ENCODE measurements at places on chromosomes 1 and 21.

GRCh38 chr1:207941665-207942064 is 30.7 kb upstream of the CD34 start:
- no peak for DNase-seq

DNA sequence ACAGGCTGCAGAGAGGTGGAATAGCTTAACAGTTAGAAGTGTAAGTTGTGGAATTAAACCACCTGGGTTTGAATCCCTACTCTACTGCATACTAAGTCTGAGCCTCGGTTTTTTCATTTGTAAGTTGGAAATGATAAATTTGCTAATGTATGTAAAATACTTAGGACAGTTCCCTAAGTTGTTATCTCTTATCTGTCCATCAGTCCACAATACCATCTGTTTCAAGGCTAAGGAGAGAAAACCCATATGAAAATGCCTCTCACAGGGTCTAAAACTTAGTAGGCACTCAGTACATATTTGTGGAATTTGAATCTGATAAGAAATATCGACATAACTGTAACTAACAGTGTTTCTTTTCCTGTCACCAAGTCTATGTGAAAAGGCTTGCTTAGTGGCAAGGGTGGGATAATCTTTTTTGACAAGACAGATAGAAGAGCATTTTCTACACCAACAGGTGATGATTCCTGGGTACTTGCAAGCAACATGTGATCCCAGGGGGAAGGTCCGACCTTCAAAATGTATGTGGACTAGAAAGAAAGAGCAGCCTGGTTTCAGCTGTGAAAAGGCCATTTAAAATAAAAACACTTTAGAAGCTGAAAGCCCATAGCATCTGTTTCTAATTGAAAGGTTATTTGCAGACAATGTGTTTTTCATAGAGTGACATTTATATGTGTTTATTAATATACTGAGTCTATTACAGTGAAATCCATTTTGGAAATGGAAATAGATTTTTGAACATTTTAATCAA is 202.9 kb downstream of the HHAT start:
- no peak for DNase-seq

DNA sequence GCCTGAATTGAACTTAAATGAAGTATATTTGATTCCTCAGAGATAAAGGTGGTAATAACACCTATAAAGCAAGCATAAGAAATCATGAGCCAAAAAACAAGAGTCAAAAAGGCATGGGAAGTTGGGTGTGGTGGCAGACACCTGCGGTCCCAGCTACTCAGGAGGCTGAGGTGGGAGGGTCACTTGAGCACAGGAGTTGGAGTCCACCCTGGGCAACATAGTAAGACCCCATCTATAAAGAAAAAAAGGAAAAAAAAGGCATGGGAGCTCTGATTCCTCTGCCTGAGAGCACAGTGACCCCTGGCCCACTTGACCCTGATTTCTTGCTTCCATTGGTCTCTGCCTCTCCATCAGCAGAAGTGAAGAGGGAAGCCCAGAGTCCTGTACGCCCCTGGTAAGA is 40.3 kb downstream of the MT1HL1 start:
- DNase-seq: no peak

GRCh38 chr1:108785880-108786279 is 39.4 kb downstream of the STXBP3 start:
- no peak for DNase-seq

DNA sequence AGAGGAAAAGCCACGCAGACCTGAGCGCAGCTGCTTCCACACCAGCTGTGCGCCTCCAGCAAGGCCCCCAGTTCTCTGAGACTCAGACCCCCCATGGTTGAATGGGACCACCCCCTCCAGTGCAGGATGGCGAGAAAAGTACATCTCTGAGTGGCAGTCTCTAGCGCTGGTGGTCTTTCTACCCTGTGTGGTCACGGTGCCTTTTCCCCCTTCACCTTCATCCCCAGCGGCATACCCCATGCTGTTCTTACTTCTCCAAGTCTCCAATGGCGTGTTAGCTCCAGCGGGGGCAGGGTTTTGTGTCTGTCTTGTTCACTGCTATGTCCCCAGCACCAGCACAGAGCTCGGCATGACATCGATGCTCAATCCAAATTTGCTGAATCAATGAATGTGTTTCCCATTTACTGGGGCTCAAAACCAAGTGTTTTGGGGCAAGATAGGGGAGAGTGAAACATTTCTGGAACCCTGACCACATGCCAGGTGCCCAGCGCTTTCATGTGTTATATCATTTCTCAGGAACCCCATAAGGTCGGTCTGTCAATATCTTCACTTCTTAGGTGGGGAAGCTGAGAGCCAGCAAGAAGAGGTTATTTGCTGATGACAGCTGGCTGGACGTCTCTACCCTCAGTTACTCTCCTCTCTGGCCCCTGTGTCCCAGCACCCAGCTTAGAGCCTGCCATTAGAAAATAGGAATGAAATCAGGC is 959 bp upstream of the SDC3 start:
- no peak for DNase-seq

DNA sequence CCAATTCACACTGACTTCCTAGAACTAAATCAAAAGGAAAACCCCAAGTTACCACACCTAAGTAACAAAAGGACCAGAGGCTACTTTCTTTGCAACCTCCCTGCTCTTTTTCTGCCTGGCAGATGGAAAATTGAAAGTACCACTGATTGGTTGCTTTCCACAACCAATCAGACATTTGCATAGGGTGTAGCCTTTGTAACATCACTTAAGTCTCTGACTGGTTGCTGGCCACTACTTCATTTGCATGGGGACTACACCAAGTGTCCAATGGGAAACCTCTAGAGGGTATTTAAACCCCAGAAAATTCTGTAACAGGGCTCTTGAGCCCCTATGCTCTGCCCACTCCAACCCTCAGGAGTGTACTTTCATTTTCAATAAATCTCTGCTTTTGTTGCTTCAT is 365.0 kb downstream of the LTN1 start:
- peak; percentile 2 for DNase-seq

GRCh38 chr1:206469933-206470691 is at the start of gene IKBKE:
Gene IKBKE (plus strand): TSS chr1:206470476. CDS start chr1:206473228, 2,752 bp downstream.
- DNase-seq: peak; percentile 84

GRCh38 chr1:175471039-175471800 is 272.2 kb downstream of the TNR start:
- peak; percentile 32 for DNase-seq

DNA sequence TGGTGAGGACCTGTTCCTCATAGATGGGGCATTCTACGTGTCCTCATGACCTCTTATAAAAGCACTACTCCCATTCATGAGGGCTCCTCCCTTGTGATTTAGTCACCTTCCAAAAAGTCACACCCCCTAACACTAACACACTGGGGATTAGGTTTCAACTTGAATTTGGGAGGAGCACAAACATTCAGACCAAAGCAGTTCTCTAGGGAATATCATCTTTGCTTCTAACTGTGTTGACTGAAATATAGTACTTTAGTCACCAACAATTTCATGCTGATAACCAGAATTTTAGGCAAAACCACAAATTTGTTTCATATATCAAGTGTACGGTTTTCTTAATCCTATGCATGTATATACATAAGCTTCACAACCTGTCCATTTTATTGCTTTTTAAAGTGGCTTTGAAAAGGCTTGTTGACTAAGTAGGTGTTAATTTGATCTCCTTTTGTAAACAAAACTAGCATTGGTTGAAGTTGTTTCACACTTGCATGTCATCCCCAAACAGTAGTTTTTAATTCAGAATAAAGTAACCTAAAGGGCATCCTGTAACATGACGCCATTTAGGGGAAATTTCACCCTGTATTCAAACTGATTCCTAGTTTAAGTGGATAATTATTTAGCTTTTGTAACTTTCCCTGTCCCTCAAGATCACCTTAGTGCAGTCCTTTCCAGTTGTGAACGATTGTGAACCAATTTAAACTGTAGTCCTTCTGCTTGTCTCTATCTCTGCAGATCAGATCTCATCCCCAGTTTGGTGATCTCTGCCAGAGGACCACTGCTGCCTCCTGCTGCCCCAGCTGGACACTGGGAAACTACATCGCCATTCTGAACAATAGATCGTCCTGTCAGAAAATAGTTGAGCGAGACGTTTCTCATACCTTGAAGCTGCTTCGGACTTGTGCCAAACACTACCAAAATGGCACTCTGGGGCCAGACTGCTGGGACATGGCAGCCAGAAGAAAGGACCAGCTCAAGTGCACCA is 141.1 kb downstream of the TLR5 start:
- peak; percentile 20 for DNase-seq

- DNase-seq: no peak
These were observed 223.9 kb downstream of the USP25 start for GRCh38 chr21:15953551-15954116.

DNA sequence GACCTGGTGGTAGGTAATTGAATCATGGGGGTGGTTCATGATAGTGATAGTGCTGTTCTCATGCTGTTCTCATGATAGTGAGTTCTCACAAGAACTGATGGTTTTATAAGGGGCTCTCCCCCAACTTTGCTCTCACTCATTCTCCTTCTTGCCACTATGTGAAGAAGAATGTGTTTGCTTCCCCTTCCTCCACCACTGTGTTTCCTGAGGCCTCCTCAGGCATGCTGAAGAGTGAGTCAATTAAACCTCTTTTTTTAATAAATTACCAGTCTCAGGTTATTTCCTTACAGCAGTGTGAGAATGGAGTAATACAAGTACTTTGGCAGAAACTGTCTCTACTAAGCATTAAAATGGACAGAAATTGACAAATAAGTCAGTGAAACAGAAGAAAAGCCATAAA is 21.6 kb downstream of the RAB3GAP2 start:
- no peak for DNase-seq

GRCh38 chr1:47252795-47253194 is 20.8 kb upstream of the TAL1 start:
- DNase-seq: no peak

GRCh38 chr21:38790059-38790458 is 15.7 kb upstream of the ETS2 start:
- no peak for DNase-seq

GRCh38 chr1:11550664-11551283 is 71.8 kb downstream of the DISP3 start:
- DNase-seq: peak; percentile 75

DNA sequence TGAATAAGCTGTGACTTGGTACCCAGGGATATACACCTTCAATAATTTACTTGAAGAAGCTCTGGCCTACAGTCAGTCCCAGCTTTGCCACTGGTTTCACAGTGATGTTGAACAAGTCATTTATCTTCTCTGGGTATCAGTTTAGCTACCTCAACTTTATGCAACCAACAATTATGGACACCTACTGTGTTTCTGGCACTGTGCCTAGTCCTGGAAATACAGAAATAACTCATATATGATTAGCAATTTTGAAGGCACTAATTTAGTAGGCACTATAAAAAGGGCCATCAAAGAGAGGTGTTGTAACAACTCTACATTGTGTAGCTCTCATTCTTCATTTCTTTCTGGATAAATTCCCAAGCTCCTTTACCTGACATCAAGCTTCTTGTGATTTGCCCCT is 88.6 kb upstream of the SPATA6 start:
- no peak for DNase-seq

DNA sequence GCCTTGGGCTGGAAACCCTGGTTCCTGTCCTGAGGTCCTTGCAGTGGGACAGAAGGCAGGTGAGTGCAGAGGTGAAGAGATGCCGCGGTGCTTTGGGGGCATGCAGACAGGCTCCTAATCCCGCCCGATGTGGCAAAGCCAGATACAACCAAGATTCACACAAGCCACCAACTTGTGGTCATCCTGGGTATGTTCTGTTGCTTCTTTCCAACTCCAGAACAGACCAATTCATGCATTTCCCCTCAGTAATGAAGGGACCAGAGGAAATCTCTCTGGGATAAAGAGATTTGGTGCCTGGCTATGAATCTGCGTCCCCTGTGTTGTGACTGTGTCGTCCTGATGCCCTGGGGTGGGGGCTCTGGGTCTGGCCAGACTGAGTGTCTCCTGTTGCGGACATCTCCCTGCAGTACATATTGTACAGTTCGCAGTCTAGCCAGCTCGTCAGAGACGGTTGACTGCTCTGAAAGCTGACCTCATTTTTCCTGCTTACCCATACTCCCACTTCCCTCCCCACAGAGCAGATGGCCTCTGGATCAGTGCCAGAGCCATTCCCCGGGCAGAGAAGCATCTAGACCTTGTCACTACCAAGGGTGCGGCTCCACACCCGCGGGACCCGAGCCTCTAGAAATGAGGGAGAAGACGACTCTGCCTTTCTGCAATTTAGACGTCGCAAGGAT is 216.3 kb downstream of the KIF26B start:
- no peak for DNase-seq

GRCh38 chr1:162165528-162165927 is 96.0 kb downstream of the NOS1AP start:
- DNase-seq: no peak

DNA sequence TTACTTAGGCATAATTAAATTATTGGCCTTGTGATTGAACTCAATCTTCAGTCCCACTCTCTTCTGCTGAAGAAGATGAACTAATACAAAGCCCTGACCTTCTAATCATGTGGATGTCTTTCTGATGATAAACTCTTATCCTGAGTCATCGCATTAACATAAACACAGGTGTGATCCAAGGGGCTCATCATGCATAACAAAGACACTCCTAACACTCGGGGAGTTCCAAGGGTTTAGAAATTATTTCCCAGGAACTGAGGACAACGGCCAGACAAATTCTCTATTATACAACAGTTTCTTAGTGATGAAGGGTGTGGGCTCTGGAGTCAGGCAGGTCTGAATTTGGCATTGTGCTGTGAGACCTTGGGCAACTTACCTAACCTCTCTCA is 18.0 kb downstream of the DUSP10 start:
- DNase-seq: peak; percentile 32

DNA sequence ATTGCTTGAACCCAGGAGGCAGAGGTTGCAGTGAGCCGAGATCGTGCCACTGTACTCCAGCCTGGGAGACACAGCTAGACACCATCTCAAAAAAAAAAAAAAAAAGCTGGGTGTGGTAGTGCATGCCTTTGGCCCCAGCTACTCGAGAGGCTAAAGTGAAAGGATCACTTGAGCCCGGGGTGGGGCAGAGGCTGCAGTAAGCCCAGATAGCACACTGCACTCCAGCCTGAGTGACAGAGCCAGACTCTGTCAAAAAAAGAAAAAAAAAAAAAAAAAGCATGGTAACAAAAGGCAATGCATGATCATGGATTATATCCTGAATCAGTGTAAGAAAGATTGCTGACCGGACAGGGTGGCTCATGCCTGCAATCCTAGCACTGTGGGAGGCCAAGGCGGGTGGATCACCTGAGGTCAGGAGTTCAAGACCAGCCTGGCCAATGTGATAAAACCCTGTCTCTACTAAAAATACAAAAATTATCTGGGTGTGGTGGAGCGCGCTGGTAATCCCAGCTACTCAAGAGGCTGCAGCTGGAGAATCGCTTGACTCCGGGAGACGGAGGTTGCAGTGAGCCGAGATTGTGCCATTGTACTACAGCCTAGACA is 76.3 kb downstream of the RUSC1 start:
- no peak for DNase-seq

DNA sequence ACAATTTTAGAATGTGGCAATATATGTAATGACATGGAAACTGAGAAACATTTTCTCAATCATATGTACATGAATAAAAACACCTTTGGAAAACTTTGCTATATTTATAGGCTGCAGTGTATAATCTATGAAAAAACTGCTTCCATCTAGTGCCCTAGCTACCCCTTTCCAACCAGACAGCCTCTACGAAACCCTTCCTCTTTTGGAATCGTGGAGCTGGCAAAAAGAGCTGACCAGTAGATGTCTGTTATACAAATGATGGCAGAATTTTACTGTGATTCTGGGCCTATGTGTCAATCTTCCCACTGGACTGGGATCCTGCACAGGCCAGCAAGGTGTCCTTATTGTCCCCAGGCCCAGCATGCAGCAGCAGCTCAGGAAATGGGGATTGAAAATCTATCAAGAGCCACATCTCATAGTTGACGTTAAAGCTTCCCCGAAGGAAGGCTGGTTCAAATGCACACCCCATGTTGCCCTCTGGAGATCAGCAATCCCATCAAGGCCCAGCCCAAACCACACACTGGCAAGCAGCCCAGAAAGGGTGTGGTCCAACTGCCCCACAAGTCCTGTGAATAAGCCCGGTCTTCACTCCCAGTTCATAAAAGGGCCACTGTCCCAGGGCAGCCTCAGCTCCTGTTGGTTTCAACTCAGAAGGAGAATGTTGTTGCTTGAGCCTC is 8.8 kb upstream of the FAM20B start:
- DNase-seq: peak; percentile 89

All from ELR (cell line).